ENCODE measurements at places on chromosomes 6 and 20.

- DNase-seq = no peak
Observed at GRCh38 chr20:33015114-33015484, 7.6 kb downstream of the BPIFB2 start.

DNA sequence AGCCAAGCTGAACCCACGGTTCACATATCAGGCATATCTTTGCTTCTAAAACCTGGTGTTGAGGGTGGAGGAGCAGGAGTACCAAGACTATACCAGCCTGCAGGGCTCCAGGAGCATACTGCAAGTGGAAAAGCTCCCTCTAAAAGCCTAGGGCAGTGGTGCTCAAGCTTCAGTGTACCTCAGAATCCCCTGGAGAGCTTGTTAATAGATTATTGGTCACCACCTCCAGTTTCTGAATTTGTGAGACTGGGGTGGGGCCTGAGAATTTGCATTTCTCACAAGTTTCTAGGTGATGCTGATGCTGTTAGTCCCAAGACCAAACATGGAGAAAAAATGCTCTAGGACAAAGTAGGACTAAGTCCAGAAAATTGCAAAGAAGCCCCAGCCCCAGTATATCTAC is 65.4 kb downstream of the FILIP1 start:
- no peak for DNase-seq

DNA sequence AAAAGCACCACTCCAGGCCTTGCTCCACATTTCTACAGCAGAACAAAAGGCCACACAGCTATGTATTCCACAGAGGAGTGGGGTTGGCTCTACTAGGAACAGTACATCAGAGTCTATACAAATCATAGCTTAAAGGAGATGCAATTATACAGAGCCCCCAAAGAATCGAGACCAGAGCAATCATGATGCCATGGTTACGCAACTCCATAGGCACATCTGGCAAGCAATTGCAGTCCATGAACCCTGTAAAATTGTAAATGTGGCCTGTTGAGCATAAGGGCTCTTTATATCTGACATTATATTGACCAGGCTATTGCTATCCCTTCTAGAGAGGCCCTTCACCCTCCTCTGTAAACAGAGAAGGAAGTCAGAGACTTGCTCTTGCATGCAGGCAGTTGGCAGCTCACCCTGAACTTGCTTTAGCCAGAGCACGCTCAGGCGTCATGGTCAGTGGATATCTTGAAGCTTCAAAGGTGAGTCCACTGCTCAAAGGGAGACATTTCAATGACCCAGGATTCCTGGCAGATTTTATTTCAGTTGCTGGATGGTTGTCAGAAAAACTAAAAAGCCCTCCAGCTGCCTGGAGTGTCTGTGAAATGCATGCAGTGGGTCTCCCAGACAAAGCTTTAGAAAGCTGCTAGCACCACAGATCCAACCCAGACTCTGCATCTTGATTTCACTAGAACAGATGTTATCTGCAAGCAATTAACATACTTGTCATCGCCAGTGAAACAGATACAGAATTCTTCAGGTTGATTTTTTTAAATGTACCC is 357.2 kb downstream of the CENPW start:
- no peak for DNase-seq

DNA sequence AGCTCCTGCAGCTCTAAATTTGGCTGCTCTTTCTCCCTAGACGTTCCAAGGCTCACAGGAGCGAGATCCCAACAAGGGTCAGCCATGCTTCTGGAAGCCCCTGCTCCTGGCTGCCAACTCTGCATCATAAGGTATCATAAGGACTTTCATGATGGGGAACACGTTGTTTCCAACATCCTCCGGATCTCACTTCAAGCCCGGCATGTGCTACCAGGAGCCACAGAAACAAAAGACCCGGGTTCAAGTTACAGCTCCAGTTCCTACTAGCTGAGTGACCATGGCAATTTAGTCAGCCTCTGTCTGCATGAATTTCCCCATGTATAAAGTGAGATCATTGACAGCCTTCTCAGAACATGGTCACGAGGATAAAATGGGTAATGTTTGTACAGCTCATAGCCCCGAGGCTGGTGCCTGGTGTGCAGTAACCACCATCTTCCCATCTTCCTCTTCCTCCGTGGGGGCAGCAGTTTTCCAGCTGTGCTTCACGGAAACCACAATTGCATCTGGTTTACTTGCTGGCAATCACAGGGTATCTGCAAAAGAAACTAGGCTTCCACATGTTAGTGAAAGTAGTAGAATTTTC is 209.0 kb upstream of the ECI2 start:
- DNase-seq = no peak

- DNase-seq = no peak
Observed at GRCh38 chr20:53678990-53679596, 85.5 kb upstream of the ZNF217 start.

DNA sequence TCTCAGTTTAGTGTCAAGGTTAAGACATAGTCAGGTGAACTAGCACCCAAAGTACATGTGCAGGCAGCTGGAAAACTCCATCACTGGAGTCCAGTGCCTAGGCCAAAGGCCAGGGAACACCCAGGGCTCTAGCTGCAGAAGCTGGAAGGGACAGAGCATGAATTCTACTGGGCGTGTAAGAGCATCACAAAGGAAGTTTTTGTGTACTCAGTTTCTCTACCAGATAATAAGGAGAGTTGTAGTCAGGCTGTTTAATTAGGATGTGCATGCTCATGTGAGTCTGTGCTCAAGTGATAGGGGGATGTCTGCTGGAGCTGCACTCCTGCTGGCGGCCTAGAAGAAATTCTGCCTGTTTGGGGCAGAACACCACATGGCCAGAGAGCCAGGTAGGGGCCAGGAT is 8.1 kb downstream of the L3MBTL1 start:
- peak; percentile 27 for DNase-seq

GRCh38 chr6:32980488-32981038 is 12.2 kb downstream of the BRD2 start:
- DNase-seq = no peak

GRCh38 chr20:7908905-7909304 is 31.4 kb downstream of the HAO1 start:
- no peak for DNase-seq

DNA sequence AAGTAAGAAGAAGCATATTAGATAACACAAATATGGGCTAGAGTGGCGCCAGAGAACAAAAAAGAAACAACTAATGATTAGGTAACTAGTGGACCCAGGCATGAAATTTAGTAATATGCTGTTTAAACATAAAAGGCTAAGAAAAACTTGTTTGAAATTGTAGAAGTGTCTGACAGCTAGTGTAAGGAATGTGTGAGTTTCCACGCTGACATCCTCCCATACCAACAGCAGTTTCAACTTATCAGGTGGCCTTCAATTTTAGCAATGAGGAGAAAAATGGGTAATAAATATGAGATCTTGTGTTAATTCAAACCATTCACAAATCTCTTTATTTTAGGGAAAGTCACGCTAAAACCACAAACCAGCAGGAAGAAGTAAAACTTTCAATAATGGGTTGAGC is 440.2 kb upstream of the FLRT3 start:
- no peak for DNase-seq

DNA sequence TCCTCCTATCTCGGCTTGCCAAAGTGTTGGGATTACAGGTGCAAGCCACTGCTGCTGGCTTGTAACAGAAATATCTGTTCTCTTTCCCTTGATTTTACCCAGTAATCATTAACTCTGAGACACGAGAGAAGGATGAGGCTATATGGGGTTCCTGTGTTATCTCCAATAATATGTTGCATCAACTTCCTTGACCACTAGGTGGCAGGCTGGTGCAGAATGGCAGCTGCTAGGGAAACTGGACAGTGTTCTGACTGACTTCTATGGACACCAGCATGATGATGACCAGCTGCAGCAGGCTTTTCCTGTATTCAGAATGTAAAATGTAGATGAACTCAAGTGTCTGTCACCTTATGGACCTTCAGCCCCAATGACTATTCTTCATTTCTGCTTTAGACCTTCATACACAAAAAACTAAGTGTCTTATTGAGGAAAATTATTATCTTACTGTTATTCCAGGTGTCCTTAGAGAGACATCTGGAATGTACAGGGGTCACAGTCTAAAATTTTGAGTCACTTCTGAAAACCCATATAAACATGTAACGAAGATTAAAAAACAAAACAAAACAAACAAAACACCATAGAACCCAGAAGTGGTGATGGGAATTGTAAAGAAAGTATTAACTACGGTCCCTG is 20.4 kb upstream of the CD109 start:
- DNase-seq = no peak

DNA sequence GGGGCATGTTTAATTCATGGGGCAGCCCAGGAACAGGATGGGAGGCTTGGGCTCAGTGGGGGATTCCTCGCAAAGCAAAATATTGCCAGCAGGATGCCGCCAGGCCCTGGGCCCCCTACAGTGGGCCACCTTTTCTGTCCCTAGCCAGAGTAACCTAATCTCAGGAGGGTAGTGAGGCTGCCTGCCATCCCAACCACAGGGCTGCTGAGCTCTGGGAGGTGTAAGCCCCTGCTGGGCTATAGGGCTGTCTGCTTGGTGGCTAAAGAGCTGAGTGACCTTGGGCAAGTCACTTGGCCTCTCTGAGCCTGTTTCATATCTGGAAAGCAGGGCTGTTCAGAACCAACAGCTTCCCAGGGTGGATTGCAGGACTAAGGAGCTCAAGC is 35.7 kb upstream of the CDH22 start:
- DNase-seq = no peak

DNA sequence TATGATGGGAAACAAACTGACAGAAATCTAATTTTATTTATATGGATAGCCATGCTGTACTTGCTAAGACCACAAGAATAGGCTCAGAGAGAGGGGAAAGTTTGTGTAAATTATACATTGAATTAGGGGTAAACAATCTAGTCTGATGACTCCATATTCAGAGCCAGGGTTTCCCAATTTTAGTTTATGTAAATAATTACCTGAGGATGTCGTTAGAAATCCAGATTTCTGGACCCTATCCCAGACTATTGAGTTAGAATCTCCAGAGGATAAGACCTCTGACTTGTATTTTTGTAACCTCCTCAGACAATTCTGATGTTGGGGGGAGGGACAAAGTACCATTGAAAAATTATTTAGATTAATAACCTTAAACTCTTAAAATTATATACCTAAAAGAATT is 18.3 kb downstream of the ACSS2 start:
- DNase-seq = no peak
